ENCODE measurements at places on chromosomes 2 and 18.

- DNase-seq = no peak
These were observed 1.2 kb upstream of the SELENOI start for GRCh38 chr2:26344581-26345282.

DNA sequence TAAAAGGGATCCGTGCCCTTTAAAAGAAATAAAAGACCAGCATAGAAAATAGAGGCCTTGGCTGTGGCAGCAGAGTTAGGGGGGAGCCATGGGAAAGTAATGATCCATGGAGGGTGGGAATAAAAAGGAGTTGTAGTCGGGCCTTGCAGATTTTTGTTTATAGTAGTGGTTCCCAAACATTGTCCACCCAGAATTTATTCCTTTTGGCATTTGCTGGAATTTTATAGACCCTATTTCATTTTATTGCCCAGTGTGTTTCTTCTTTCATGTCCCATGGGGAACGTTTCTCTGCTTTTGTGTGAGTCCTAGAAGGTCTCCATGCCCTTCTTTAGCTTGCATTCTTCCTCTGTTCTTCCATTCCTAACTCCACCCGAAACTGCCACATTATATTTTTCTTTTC, 222.2 kb downstream of the LTBP1 start:
- no peak for DNase-seq

DNA sequence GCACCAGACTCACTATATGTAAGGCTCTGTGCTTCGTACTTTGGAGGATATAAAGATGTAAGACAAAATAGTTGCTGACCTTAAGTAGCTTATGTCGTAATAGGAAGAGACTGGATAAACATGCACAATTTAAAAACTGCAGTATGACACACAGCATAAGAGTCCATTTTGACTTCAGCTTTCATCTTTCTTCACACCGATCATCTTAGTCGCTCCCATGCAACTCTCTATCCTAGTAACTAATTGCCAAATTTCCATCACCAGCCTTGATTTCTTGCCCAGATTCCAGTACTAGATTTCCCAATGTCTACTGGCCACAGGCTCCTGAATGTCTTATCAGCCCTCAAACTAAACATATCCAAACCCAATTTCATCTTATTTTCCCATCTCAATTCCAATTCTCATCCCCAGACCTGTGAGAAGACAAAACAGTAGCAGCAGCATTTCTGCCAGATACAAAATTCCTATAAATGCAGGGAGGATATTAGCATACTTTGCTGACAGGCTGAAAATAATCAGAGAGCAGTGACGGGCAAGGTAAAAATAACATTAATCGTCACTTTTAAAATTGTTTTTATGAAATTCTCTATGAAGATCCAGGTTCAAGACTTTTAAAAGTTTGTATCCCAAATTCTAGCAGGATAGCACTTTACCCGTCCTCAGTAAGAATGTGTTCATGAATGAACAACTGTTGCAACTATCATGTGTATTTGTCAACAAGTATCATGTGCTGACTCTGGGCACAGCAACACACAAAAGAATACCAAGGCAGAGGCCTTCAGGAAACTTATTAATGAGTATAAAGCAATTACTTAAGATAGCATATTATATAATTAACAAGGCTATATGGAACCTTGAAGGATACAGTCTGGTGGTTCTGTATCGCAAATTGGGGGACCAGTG, 42.2 kb downstream of the KIDINS220 start:
- no peak for DNase-seq

DNA sequence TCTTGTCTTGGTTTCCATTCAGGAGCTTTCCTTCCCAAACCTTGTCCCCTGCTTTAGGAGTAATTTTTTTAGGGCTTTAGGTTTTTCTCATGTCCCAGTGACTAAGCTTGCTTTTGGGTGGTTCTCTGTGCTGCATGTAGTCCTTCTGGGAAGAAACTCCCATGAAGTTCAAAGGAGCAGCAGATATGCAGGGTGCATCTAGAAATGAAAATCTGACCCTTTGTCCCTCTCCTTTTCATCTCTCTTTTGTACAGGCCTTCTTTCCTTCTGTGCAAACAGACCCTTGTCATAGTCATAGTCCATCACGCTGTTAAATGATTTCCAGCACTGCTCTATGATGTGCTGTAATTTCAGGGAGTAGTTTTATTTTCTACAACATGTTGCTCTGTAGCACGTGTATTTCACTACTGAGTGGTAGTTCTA, 20.4 kb downstream of the FMNL2 start:
- no peak for DNase-seq
